ENCODE measurements at places on chromosomes 13 and 19.

- DNase-seq = peak; percentile 89
These were observed at the start of gene ZNF486 for GRCh38 chr19:20167020-20167644. ZNF486 (plus strand) TSS chr19:20167214; CDS start chr19:20167331, 117 bp downstream.

GRCh38 chr13:47673009-47673850 is 327.8 kb downstream of the SUCLA2 start:
- DNase-seq = no peak

- DNase-seq = no peak
These were observed 38.7 kb downstream of the RNF6 start for GRCh38 chr13:26183416-26183815.

- no peak for DNase-seq
These were observed 99.0 kb downstream of the TM9SF2 start for GRCh38 chr13:99600318-99600717.

DNA sequence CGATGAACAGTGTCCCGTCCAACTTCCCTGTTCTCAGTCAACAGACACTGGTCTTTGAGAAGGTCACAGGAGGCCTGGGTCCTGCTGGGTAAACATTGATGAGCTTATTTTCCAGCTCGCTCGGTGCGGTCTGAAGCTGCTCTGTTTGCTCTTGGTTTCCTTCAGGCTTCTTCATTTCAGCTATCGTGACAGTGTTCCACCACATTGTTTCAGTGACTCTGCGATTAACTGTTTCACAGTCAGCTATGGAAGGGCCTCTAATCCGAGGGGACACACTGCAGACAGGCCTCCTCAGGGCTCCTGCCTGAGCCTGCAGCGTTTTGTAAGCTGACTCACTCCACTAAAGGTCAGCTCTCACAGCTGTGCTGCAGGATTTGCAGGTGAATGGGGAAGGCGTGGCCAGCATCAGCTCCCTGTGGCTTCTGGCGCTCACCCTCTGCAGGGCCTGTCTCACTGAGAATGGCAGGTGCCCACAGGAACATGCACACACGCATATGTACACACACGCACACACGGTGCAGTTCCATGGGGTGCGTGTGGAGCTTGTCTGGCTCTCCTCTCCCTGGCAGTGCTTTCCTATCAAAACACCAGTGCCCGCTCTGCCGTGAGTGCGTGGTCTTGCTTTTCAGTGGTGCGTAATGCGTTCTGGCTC is 62.9 kb upstream of the MCF2L start:
- no peak for DNase-seq

- DNase-seq = no peak
These were observed 350.9 kb downstream of the FOXO1 start for GRCh38 chr13:40315416-40316064.

- no peak for DNase-seq
These were observed 635 bp upstream of the NBEA start for GRCh38 chr13:34941436-34941834.

DNA sequence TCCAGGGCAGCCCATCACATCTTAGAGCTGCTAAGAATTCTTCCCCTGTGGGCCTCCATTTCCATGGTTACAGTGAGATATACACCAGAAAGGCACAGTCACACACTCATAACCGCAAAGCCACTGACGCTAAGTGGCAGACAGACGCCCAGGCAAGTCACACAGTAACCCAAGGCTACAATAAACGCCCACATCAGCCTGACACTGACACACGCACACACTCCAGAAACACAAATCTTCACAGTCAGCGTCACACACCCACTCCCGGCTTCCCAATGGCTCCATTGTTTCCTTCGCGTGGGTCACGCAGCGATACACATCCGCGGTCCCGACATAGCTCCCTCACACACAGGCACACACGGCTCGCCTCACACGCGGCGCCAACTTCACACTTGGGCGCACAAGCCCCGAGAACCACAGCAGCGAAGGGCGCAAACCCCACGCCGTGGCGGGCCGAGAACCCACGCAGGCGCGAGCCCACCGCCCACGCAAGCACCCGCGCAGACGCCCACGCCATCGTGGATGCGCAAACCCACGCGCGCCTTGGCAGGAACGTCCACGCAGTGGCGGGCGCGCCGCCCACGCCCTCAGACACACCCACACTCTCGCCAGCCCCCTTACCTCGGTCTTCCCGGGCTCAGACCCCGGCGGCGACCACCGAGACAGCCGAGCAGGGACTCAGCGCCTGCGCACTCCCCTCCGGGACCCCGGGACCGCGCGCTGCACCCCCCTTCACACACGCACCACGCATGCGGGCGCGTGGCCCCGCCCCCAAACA is at the start of gene ZNF667:
Gene ZNF667 (minus strand): TSS at position 695 of the 778 bp plus-strand sequence. CDS start 14,975 bp downstream, outside the sequence.
- DNase-seq = no peak

Data from activated naive CD8-positive, alpha-beta T cell treated with anti-CD3 and anti-CD28 coated beads, Interleukin-2, amount 50 U/mL, for 16 hours (primary cell).